ENCODE measurements at places on chromosomes 11 and 22.

- peak; percentile 22 for DNase-seq
These were observed 51.9 kb upstream of the WT1 start for GRCh38 chr11:32487270-32487669.

DNA sequence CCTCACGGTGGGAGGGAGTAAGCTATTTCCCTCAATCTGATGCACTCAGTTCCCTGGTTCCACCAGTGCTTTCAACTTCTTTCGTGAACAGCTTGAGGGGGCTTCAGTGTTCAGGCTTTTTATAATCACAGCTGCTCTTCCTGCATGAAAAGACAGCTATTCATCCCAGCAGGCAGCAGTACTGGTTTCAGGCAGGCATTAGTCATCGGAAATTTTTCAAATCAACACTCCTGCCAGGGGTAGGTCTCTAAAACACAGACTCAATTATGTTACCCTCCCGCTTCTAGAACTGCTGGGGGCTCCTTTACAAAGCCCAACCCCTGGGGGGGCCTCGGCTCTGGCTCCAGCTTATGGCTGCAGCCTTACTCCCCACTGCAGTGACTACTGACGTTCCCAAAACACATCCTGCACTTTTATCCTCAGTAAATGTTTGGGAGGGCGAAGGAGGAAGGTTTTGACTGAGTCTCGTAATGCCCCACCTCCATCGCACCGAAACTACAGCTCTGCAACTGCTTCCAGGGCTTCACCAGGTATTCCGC is 5.8 kb downstream of the POLDIP3 start:
- no peak for DNase-seq

DNA sequence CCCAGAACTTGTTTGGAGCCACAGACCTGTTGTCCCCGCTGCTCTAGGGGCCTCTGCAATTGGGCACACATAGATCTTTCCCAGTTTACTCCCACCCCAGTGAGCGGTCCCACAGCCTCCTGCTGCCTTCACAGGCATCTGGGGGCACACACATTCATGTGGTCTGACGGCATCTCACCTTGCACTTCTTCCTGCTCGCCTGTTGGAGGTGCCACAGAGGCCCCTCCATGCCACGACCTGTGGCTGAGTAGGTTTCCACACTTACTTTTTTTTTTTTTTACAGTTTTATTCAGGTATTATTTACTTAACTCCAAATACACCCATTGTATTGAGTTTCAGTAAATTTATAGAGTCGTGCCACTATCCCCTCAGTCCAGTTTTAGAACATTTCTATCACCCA is 68.9 kb upstream of the SEPTIN5 start:
- no peak for DNase-seq

GRCh38 chr11:65586676-65587075 is 8.9 kb downstream of the KCNK7 start:
- DNase-seq: peak; percentile 31

- DNase-seq: no peak
These were observed 53.3 kb downstream of the NTM start for GRCh38 chr11:131423688-131424087.

- DNase-seq: no peak
These were observed 6.7 kb upstream of the SEPTIN5 start for GRCh38 chr22:19707347-19708290.

- DNase-seq: no peak
These were observed 51.4 kb downstream of the PRR5L start for GRCh38 chr11:36347384-36347906.

GRCh38 chr11:112958670-112959069 is 2.5 kb upstream of the NCAM1 start:
- DNase-seq: no peak

GRCh38 chr22:38953577-38954413 is 3.6 kb upstream of the APOBEC3A start:
- peak; percentile 47 for DNase-seq

GRCh38 chr22:47351836-47352579 is 589.6 kb downstream of the TBC1D22A start:
- no peak for DNase-seq

DNA sequence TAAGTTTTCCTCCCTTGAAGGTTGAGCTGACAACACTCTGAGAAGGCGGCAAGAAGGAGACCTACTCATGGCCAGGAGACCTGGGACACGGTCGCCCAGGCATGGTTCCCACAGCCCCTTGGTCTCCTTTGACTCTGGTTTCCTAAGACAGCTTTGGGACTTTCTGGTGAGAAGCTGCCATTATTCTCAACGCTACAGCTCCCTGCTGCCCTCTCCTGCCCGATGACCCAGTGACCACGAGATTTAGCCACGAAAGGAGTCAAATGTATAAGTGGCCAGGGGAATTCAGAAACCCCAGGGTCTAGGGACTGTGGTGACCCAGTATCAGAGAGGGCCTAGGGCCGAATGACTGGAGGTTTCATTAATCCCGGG is 699 bp upstream of the SDF2L1 start:
- peak; percentile 60 for DNase-seq

GRCh38 chr11:30206249-30206996 is 24.4 kb upstream of the FSHB start:
- no peak for DNase-seq
